ENCODE measurements at places on chromosomes 4 and X.

DNA sequence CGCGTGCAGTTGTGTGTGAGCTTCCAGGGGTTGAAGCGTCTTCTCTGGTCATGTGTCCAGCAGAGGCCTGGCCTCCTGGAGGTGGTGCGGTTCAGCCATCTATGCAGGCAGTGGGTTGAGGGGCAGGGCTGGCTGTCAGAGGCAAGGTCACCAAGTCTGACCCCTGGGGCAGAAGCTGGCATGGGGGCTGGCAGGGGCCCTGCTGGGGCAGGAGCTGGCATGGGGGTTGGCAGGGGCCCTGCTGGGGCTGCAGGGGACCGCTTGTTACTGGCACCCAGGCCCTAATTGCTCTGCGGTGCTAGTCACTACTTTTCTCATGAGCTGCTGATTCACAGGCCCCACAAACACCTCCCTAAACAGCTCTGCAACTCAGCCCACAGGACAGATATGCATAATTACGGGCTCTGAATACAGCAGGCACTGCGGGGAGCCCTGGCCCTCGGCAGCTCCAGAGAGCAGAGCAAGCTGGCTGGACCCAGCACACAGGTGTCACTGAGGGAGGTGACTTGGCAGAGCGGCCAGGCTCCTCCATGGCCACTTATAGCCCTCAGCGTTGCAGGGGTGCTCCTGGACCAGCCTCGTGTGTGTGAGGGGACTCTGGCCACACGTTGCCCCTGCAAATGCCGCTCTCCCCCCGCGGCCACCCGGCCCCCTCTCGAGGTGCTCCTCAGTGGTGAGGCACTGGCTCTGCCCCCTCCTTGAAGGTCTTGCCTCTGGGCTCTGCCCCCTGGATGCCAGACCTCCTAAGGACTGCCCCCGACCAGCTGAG, 32.7 kb downstream of the CPLX1 start:
- DNase-seq: no peak

GRCh38 chr4:27154706-27155105, 294.1 kb downstream of the STIM2 start:
- DNase-seq: no peak

DNA sequence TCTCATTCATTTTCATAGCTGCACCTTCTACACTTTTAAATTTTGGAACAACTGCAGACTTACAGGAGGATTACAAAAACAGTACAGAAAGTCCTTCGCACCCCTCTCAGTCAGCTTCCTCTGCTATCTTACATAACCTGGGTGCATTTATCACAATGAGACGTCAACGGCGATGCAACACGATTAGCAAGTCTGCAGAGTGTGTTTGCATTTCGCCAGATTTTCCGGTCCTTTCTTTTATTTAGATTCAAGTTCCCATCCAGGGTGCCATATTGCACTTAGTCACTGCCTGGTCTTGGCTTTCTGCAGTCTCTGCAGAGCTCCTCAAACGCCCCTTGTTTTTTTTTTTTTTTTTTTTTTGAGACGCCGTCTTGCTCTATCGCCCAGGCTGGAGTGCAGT, 85.9 kb downstream of the ASMT start:
- no peak for DNase-seq

- DNase-seq: no peak
These were observed 125.0 kb upstream of the PJA1 start for GRCh38 chrX:69290292-69290691.

- no peak for DNase-seq
These were observed 440.9 kb downstream of the NKX6-1 start for GRCh38 chr4:84058201-84058600.

Data from activated CD8-positive, alpha-beta memory T cell treated with anti-CD3 and anti-CD28 coated beads for 1 hour (primary cell).